ENCODE measurements at places on chromosomes 5 and 9.

DNA sequence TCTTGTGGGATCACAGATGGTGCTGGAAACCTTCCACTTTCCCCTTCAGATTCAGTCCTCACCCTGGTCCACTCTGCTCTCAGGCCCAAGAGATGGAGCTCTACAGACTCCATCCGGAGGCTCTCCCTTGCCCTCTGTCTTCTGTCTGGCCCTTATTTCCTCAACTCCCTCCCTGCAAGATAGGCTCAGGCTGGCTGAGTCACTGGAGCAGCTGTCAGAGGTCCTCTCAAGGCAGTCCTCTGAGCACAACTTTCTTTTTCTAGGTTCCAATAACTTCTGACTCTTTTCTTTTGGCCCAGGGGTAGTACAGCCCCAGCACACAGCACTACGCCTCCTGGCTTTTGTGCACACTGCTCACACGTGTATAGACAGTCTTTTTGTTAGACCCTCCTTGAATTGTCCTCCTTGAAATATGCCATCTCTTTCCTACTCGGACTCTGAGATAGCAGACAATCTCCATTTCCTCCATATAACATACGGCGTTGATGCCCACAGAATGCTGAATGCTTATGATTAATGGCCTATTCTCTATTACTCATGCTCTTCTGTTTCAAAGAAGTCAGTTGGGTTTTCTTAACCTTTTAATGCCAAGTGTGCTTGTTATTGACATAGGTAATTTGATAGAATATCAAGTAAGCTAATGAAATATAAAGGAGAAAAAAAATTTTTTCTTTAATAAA is 193.1 kb downstream of the SLC12A2 start:
- no peak for DNase-seq

DNA sequence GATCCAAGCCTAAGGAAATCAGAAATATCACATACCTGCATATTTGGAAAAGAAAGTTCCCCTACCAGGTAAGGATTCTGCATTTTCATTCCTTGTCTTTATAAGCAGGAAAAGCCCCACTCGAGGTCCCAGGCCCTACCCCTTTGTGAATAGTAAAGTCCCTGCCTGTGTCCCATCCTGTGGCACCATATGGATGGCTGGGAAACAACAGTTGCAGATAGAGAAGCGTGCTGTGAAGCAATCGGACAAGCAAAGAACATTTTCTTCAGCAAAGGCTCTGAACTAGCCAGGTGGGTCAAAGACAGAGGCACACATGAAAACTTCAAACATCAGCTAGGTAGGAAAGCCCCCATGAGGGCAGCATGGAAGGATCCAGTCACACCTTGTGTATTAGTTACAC is 169.3 kb downstream of the NR2F1-AS1 start:
- DNase-seq, result no peak

DNA sequence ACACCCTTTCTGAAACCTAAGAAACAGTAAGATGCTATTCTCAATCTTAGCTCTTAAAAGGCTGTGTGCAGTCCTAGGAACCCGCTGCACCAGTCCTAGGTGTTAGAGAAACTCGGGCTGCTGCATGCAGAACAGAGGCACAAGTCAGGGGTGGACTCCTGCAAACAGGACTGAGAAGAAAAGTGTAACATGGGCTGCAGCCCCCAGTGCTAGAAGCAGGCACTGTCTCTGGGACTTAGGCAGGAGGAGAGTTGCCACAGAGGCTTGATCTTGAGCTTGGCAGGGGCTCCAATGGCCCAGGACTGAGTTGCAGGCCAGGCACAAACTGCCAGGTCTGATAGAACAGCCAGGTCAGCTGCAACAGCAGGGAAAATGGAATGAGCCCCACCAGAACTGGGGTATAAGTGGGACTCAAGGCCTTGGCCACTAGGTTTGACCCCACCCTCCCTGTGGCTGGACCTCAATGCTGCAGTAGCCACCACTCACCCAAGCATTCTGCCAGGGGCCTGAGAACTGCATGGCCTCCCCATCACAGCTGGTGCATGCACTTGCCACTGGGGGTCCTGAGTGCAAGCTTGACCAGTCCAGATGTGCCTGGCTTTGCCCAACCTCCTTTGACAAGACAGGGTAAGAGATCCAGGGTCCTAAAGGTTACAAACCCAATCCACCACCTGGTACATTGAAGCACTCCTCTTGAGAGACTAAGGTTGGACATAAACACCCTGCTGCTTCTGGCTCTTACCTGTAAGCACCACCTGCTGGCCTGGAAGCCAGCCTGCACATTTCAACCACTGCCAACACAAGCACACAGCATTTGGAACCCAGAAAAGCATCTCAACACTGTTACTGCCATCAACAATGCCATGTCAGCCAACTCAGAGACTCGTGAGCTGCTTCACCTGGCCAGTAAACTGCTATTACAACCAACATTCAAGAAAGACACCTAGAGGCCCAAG is 103.3 kb downstream of the FBXL17 start:
- no peak for DNase-seq

- DNase-seq, result no peak
Measured at GRCh38 chr5:154395407-154396106, 50.2 kb upstream of the SAP30L start.

- DNase-seq, result no peak
Measured at GRCh38 chr9:125293134-125293533, 31.5 kb downstream of the GAPVD1 start.

GRCh38 chr5:3355126-3355525 is 240.5 kb upstream of the IRX1 start:
- DNase-seq, result no peak

DNA sequence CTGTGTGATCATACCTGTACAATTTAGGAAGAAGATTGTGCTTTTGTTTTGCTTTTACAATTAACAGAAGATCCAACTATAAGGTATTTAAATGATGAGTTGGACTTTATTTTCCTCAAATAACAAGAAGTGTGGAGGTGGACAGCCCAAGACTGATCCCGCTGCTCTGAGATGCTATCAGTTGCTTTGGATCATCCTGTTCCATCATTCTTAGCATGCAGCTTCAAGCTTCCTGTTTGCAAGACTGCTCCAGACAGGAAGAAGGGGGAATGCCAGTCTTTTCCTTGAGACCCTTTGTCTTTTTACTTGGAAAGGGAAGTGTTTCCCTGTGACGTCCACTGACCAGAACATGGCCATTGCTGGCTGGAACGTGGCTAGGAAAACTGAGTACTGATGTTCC is 250.8 kb downstream of the ZSWIM6 start:
- DNase-seq, result no peak

DNA sequence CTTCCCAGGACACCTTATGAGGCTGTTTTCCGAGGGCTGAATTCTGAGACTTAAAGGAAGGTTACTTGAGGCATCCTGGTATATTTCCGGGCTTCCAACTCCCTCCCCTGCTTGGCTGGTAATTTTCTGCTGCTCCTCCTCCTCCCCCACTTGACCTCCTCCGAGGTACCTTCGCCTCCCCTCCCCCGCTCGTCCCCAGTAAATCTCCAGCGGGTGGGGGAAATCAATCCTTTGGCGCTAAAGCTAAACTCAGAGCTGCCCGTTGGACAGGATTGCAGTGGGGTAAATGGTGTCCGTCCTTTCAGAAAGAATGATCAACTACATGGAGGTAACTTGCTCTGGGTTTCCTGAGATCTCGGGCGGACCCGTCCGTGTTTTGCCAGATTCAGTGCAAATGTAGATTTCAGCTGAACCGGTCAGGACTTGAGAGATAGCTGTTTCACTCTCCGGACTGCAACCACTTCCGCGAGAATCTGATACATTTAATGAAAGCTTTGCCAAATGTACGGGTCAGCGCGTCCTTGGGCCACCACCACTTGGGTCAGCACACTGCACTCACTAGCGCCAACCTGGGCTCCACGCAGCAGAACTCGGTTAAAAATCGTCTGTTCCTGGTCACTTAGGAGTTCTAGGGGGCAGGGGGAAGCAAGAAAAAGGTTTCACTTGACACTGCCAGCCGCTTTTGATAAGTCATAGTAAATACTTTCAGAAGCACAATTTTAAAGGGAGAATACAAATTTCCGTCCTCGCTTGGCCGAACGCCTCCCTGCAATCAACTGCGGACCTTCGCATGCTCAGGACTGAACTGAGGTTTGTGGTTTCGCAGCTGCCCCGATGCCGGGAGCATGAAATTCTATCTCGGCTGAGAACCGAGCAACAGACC is 4.6 kb upstream of the ISL1 start:
- no peak for DNase-seq

DNA sequence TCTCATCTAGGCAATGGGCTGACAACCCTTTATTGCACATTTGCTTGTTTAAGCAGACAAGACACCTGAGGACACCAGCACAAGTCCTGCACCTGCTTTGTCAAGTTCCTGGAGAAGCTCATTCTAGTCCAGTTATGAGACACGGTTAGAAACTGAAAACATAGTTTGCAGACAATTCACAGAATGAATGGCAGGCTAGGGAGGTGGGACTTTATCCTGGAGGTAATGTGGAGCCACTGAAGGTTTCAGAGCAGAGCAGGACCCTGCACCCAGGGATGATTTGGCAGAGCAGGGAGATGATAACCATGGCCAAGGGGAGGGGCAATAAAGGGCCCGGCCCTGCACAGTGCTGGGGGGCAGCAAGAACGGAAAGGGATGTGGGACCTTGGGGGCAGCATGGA is 50.7 kb upstream of the SLC25A51 start:
- DNase-seq, result no peak

DNA sequence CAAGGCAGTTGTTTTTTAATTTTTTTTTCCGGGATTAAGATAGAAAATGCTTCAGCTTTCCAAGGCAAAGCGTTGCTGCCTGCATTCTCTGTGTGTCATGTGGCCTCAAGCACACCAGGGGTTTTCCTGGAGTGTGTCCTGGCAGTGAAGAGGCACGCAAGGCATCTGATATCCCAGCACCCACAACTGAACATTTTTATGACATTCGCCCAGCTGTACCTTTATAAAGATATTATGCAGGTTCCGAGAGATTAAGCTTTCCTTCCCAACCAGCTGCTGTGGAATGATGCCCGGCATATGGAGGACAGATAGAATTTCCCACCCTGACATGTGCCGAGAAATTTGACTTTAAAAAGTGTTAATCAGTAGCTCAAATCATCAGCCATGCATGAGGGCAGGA is 205.6 kb downstream of the GADD45G start:
- no peak for DNase-seq

DNA sequence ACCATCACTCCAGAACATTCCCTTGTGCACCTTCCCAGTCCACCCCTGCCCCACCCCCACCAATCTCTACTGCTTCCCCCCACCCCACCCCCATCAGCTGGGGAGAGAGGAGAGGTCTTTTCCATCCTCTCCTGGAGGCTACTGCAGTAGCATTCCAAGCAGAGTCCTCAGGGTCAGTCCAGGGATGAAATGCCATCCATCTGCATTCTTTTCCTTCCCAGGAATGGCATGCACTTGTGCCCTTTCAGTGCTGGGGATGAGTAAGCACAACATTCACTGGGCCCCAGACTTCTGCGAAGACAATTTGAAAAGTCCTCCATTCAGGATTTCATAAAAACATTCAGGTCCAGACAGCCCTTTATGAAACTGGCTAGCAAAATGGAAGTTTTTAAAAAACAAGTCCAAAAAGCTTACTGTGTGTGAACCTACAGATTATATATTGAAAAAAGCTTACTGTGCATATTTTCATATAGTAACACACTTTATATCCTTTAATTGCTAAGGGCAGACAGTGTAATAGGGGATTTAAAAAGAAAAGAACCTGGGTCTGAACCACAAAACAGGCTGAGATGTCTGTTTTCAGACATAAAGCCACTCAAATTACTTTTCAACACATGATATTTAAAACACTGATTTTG is 50.0 kb upstream of the GOLPH3 start:
- no peak for DNase-seq

GRCh38 chr5:55143624-55144023 is 16.3 kb upstream of the GPX8 start:
- no peak for DNase-seq

DNA sequence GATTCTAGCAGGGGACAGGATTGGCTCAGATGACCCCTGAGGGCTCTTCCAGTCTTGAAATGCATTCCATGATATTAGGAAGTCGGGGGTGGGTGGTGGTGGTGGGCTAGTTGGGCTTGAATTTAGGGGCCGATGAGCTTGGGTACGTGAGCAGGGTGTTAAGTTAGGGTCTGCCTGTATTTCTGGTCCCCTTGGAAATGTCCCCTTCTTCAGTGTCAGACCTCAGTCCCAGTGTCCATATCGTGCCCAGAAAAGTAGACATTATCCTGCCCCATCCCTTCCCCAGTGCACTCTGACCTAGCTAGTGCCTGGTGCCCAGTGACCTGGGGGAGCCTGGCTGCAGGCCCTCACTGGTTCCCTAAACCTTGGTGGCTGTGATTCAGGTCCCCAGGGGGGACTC is 2.9 kb upstream of the MYOZ3 start:
- no peak for DNase-seq

- DNase-seq, result no peak
Measured at GRCh38 chr9:136848393-136849037, 694 bp upstream of the PHPT1 start.

DNA sequence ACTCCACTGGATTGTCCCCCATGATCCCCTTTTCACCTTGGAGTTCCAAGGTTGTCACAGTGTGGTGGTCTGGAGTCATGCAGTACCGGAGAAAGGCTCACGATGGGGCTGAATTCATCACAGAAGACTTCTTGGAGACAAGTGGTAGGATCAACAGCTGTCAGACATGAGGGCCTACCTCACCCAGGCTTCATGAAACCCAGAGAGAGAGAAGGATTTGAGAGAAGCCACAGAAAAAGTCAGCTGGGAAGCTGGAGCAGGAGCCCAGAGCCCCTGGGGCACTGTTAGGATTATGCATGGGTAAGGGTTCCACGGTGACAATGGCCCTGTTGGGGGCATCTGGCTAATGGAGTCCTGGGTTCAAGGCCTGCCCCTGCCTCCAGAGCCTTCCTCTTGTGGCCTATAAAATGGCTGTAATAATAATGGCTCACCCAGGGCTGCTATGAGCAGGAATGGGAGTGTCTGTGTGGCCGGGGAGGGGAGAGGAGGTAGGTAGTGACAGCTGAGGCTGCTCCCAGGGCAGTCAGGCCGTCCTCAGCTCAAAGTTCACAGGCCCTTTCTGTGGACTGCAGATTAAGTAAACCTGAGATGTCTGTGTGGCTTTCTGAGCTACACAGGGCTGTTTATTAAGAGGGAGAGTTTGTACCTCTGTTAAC is 910 bp downstream of the TRIM14 start:
- peak; percentile 17 for DNase-seq

- DNase-seq, result no peak
Measured at GRCh38 chr5:125301711-125302110, 555.3 kb upstream of the ZNF608 start.

GRCh38 chr9:83068414-83068813 is 5.5 kb upstream of the RASEF start:
- no peak for DNase-seq

DNA sequence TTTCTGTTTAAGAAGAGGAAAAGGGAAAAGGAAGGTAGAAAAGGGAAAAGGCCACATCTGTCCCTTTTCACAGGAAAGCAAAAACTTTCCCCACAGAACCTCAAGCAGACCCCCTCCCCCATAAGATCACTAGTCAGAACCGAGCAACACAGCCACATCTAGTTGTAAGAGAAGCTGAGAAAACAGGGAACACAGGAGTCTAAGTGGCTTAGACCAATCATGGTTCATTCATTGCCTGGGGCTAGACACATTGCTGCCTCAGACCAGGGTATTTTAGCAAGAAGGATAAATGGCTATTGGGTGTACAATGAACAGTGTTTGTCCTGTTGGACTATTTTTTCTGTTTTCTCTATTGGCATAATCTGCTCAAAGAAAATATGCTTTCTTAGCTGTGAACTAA is 98.0 kb downstream of the ARL15 start:
- DNase-seq, result no peak

- DNase-seq, result no peak
Measured at GRCh38 chr5:1481959-1482331, 36.7 kb upstream of the SLC6A3 start.
